Cerebellar cortex (tissue), 1 donor: ENCODE measurements at places on chromosomes 11 and 22.
A peak's percentile ranks its signal among the peaks of the same experiment; 100 is the strongest.

GRCh38 chr11:31437742-31438435 is 68.2 kb downstream of the DNAJC24 start:
- DNase-seq: no peak

- DNase-seq: no peak
Observed at GRCh38 chr11:96049426-96049825, 125.5 kb upstream of the MTMR2 start.

DNA sequence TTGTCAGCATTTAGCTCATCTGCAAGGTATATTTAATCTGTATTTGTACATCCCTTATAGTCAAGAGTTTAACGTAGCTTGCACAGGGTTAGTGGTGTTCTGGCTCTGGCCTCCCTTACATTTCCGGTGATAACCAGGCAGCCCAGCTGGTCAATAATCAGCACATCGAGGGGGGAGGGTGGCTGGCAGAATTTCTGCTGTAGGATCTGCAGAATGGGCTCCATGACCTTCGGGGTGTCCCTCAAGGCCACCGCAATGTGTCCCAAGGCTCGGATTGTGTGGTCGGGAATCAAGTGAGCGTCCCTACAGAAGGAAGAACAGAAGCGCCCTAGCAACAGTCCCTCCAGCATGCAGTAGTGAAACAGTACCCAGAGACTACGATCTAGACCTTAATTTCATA is 25.1 kb downstream of the SERPIND1 start:
- DNase-seq: no peak

DNA sequence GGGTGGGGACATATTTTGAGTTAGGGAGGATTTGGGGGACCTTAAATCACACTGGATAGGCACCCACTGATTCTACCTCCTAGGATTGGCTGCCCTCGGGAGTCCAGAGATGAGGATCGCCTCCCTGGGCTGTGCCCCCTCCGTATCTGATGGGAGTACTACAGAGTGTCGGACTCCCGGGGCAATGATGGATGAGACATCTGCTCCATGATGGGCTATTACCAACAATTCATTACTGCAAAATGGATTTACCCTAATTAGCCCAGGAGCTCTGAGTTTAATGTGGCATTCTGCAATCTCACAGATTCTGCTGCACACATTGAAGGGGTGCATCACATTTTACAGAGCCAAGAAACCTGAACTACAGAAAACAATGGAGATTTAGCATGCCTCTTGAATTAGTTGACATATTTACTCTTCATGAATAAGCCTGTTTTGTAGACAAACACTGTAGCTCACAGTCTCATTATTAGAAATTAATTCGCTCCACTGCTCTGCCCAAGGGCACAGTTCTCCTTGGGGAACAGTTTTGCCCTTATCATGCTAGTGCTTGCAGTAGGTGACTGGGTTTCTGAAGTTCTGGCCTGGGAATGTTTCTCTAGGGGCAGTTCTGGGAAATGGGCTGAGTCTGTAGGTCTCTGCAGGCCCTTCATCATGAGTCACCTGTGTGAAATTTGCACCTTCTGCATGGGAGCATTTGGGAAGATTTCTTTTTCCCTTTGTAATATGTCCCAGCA is 217.1 kb upstream of the PLET1 start:
- no peak for DNase-seq

- no peak for DNase-seq
Observed at GRCh38 chr11:113721462-113722066, 15.5 kb upstream of the TMPRSS5 start.

DNA sequence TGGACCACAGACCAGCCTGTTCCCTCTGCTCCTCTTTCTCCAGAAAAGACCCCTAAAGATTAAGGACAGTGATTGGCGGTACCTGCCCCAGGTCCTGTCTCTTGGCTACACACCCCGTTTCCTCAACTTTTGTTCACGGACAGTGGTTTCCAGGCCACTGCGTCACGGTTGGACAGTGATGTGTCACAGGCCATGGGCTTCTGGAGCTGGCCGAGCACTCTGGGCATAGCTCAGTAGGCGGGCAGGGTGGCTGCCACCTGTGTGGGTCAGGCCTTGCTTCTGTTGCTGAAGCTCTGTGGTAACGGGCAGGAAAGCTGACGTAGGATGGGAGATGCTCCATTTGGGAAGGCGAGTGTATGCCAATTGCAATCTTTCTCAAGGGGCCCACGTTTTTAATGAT is 13.6 kb downstream of the TUB start:
- no peak for DNase-seq

DNA sequence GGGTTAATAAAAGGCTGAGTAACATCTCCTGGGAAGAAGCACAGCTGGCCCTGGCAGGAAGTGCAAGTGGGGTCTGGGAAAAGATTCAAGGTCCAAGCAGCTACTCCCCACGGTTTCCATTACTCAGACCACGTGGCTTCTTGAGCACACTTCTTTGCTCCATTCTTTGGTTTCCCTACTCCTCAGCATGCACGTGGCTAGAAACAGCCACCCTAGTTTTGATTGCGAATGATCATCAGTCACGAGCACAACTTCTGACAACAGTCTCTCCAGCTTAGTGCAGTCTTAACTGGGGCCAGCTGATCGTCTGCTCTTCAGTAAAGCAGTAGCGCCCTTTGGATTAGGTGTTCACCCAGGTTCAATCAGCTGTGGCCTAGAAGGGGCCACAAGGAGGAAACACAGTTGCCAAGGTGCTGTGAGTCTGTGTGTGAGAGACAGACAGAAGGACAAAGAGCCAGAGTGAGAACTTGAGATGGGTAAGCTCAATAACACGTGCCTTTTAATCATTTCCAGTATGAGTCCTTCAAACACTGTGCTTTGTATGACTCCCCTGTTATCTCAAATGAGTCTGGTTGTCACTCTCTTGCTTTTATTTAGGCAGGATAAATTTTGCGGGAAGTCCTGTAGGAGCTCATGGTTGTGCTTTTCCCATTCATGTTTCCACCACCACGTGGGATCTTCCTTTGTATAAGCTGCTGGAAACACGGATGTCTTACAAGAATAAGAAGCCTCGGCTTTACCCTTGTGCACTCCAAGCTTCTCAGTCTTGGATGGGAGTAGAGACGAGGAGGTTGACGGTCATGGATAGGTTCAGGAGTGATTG is 901 bp upstream of the PARVA start:
- DNase-seq: peak; percentile 38

DNA sequence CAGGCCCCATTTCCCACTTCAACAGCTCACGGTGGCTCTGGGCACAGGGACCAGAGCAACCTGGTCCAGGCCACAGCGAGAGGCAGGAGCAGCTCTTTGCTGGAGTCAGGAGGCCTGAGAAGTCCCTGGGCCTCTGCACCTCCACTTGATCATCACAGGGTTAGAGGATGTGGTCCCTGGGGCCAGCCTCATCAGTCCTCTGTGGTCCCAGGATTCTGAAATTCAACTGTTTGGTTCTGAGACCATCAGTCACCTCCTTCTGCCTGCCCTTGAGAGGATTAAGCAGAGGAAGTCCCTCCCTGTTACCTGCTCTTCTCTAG is 24.9 kb upstream of the CBX7 start:
- no peak for DNase-seq

- peak; percentile 46 for DNase-seq
Observed at GRCh38 chr11:61896665-61897386, 5.5 kb upstream of the FADS3 start.

DNA sequence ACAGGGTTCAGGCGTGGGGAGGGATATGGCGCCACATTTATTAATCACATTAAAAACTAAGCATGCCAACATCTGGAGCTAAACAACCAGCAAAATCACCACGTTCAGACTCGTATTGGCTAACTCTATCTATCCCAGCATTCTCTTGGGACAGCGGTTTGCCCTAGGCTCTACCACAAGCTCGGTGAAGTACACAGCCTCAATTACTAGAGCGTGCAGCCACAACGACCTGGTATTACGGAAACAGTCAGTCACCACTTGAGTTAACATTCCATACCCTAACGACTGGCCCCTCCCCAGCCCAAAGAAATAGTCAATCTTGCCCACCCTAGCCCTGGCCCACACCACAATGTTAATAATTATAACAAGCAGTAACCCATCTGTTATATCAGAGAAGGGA is 32.1 kb downstream of the APOL5 start:
- no peak for DNase-seq

DNA sequence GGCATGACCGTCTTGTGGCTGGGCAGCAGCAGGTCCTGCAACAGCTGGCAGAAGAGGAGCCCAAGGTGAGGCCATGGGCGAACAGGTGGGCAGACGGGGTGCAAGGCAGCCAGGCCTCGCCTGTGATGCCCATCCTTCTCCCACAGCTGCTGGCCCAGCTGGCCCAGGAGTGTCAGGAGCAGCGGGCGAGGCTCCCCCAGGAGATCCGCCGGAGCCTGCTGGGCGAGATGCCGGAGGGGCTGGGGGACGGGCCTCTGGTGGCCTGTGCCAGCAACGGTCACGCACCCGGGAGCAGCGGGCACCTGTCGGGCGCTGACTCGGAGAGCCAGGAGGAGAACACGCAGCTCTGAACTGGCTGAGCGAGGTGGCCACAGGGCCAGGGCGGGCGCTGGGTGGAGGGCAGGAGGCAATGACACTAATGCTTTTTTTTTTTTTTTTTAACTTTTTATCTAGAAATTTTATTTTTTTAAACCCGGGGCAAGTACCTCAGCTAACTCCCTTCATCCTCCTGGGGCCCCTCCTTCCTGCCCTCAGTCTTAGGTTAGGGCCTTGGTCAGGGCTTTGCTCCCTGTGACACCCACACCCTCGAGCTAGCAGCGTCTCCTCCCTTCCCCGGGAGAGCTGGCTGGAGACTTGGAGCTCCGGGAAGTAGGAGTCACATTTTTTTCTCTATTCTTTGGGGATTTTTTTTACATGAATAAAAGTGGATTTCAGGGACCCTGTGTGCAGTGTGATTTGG is 16.0 kb downstream of the PLCB3 start:
- no peak for DNase-seq

- DNase-seq: peak; percentile 50
Observed at GRCh38 chr11:35276396-35277145, 137.6 kb downstream of the CD44 start.

GRCh38 chr11:44531636-44532035 is 33.8 kb upstream of the CD82 start:
- no peak for DNase-seq

GRCh38 chr22:35835267-35835997 is 117.8 kb downstream of the APOL5 start:
- no peak for DNase-seq

GRCh38 chr11:47766509-47767227 is 473 bp downstream of the FNBP4 start:
- DNase-seq: peak; percentile 43

DNA sequence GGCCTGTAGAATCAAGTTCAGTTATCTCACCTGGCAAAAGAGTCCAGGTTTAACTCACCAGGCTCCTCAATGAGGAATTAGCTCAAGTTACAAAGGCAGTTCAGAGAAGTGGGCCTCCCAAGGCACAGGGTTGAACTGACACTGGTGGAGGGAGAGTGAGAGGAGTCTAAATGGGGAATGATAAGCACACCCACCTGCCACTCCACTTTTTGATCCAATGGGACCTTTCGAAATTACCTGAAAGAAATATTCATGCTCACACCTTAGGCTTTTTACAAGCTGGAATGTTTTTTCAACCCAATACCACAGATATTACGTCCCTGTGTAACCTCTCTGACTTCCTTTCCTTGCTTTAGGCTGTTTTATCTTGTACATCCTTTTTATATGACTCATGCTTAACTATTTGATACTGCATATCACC is 642.7 kb upstream of the TENM4 start:
- DNase-seq: no peak

GRCh38 chr22:31089160-31090100 is 8.3 kb downstream of the SMTN start:
- peak; percentile 46 for DNase-seq

DNA sequence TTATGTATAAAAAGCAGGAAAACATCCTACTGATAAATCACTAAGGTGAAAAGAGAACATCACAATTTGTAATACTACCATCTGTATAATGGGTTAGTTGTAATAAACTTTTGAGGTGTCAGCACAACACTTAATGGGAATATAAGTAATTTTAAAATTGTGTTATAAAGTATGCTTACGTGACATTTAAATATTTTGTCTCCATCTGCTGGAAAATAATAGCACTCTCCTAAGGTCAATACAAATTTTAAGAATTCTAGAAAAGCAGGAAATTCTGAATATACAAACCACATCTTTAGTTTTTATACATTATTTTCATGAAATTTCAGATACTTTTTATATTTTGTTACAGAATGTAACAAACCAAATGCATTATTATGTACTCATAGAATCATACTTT is 19.5 kb downstream of the CWF19L2 start:
- DNase-seq: no peak

DNA sequence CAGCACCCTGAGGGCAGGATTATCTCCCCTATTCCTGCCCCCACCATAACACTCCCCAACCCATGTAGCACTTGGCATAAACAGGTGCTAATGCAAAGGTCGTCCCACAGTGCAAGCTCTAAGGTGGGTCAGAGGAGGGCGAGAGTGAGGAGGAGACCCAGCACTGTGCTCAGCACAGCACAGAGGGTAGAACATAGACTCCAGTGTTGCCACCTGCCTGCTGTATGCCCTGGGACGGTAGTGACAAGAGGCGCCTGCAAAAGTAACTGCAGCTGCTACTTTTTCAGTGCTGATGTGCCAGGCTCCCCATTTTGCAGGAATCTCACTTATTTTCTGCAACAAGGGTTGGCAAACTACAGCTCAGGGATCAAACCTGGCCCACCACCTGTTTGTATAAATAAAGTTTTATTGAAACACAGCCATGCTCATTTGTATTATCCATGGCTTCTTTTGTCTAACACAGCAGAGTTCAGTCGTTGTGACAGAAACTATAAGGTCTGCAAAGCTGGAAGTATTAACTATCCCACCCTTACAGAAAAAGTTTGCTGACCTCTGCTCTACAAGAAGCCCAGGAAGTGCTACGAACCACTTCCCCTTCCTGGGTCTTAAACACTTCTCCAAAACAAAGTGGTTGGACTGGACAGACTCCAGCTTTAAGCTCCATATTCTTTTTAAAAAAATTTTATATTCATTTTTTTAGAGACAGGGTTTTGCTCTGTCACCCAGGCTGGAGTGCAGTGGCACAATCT is 16.9 kb upstream of the CDC42BPG start:
- DNase-seq: no peak

DNA sequence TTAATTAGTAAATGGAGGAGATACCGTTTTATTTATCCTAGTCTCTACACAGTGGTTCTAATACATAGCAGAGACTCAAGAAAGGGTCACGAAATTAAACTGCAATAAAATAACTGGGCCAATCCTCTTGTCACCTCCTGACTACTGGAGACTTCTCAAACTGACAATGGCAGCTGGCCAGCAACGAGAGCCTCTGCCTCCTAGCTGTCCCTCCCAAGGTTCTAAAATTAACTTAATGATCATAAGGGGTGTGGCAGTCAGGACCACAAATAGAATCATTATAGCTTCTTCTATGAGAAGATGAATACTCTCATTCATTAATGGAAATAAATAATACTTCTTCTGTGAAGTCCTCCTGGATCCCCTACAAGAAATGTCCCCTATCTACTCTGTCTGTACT is 63.8 kb upstream of the APOA1 start:
- DNase-seq: peak; percentile 46

GRCh38 chr11:41081756-41082285 is 377.6 kb downstream of the LRRC4C start:
- no peak for DNase-seq

DNA sequence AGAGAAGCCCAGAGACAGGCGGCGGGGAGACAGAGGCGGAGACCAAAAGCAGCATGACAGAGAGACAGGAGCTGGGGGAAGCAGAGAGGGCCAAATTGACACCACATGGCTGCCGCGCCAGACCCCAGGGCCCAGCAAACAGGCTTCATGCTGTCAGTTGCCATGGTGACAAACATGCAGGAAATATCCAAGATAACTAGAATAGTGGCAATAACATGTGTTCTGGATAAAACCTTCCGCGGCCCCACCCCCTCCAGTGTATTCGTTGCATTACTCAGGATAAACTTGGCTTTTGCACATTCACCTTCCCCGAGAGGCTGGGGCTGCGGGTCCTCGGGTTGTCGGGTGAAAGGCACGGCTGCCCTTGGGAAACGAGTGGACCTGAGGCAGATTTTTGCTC is 49.9 kb upstream of the CDON start:
- DNase-seq: peak; percentile 59
